Natural killer cell (primary cell): ENCODE measurements at places on chromosomes 12 and 14.
A peak's percentile ranks its signal among the peaks of the same experiment; 100 is the strongest.

- no peak for DNase-seq
Measured at GRCh38 chr12:38160318-38161122, 156.1 kb upstream of the ALG10B start.

GRCh38 chr14:106844608-106845285, 1318.4 kb downstream of the TMEM121 start:
- peak; percentile 62 for DNase-seq

- DNase-seq: no peak
Measured at GRCh38 chr12:5593086-5593485, 161.2 kb downstream of the NTF3 start.

DNA sequence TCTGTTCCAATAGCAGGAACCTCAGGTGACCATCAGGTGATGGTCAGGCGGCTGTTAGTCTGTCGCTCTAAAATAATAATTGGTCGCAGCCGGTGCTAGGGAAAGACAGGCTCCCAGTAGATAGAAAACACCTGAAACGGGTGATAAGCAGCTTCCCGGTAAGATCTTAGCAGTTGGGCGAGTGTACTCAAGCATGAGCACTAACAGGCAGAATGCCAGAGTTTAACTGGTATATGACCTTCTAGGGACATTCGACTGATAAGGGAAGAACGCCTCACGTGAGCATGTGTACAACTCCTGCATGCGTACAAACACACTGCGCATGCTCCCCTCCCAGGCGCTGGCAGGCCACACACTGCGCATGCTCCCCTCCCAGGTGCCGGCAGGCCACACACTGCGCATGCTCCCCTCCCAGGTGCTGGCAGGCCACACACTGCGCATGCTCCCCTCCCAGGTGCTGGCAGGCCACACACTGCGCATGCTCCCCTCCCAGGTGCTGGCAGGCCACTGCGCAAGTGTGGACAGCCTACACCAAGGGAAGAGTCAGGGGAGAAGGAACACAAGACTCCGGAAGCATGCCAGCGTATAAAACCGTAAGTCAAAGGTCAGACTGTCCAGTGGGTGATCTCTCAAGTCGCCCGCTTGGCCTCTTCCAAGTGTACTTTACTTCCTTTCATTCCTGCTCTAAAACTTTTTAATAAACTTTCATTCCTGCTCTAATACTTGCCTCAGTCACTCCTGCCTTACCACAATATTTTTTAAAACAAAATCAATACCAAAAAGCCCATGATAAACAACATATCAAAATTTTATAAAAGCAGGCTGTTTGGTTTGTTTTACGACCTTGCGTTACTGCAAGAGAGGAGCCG, 24.5 kb downstream of the GPRC5D start:
- peak; percentile 72 for DNase-seq

DNA sequence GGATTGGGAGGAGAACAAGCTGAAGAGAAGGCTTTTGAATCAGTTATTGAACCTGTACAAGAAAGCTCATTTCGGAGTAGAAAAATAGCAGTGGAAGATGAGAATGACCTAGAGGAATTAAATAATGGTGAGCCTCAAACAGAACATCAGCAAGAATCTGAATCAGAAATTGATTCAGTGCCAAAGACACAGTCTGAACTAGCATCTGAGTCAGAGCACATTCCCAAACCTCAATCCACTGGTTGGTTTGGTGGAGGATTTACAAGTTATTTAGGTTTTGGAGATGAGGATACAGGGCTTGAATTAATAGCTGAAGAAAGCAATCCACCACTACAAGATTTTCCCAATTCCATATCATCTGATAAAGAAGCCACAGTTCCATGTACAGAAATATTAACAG, 13.5 kb downstream of the MIA2 start:
- no peak for DNase-seq

DNA sequence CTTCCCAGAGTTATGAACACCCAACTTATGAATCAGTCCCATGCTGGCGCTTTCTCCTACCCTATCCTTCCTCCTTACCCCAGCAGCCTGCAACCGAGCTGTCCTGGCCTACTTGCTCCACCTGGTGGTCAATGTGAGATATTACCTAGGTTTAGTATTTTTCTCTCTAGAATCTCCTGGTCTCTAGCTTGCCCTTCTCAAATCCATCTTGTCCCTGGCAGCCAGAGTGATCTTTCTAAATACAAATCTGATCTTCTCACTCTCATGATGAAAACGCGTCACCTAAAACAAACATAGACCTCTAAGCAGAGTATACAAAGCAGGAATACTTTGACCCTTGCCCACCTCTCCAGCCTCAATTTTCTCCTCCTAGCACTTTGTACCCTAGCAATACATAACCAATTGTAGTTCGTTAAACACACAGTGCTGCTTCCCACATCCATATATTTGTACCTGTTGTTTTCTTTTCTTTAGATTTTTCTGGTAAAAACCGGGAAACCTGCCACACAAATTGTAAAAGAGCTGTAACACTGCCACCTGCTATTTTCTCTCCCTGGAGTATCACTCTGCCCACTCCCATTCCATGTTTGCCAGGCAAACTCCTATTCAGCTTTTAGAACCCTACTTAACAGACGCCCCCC, 20.0 kb upstream of the TCP11L2 start:
- no peak for DNase-seq

DNA sequence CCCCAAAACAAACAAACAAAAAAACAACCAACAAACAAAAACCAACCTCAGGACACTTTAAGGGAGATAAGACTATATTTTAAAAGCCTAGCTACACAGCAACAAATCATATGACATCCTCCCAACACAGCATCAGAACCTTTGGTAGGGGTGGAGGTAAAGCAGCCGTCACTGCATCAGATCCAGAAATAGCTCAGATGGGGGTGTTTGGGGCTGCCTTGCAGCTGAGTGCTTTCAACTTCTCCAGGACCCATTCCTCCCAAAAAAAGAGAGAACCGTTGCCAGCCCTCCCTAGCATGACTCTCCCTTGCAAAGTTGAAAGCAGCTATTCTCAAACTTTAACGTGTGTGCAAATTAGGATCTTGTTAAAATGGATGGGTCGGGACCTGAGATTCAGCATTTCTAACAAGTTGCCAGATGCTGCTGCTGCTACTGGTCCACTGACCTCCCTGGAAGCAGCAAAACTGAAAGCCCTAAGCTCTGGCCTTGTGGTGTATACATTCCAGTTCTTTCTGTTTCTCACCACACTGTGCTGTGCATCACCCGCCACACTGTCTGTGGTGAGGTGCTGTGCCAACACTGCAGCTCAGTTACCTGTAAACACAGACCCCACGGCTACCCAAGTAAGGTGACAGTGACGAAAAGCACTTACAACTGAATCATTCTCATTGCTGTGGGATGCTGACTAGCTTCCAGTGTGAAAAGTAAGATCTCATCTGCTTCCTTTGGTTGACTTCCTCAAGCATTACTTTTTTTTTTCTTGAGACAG, 54.0 kb downstream of the SLC38A1 start:
- DNase-seq: peak; percentile 77
